ENCODE measurements at places on chromosomes 12 and 14. TPM values are rescaled to one million over a fixed set of nuclear protein-coding genes. Genes with fewer than 3 reads are reported as not detected.

Gene CD27
- total RNA-seq, result not detected

Gene ACVRL1
- not detected for total RNA-seq

Gene SLC7A7
- total RNA-seq, result 2.5 TPM

Gene COL2A1
- not detected for total RNA-seq
